ENCODE measurements at places on chromosomes 2 and 18.
A peak's percentile ranks its signal among the peaks of the same experiment; 100 is the strongest.

- no peak for DNase-seq
Measured at GRCh38 chr2:149586898-149587219, 716 bp downstream of the MMADHC start.

DNA sequence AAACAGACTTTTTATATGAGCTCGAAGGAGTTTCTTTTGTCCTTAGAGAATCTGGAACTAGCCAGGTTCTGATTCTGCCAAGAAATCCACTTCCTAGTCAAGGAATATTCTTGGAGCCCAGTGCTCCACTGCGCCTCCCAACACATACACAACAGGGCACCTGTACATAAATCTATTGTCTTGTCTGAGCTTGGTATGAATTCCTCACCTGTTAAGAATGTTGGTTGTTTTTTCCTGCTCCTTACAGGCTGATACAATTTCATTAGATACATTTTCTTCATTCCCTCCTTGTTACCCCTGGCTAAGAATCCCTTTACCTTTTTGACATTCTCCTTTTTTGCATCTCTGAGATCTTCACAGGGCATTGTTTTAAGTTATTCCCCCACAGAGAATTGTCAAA is 56.0 kb upstream of the FZD7 start:
- no peak for DNase-seq

GRCh38 chr2:60567919-60568768 is 14.7 kb upstream of the BCL11A start:
- no peak for DNase-seq

DNA sequence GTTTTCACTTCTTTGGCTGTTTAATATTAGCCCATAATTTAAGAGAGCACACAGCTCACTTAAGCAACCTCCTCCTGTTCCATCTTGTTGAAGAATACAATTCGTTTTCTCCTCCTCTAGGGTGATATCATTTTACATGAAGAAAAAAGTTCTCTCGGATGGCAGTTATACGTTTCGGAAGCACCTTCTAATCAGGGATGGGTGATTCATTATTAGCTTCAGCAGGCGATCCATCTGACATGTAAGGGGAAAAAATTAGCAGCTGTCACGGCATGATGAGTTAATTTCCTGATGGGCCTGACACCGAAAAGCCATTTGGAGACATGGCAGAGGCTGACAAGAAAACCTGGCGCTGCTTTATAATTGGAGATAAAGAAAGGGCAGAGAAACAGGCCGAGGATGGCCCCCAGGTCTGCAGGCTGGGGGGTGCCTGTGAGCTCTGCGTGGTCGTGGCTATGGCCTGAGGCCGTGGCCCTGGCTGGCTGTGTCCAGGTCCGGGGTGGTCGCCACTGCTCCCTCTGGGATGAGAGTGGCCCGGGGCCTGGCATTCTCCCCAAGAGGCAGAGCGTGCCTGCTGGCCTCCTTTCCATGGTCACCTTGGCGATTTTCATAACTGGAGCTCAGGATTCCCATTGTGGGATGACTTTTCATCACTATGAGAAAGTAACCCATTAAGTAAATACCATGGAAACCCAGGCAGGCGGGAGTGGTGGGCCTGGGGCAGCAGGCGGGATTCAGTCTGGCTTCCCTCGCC is 140.1 kb downstream of the PTGR3 start:
- no peak for DNase-seq

- peak; percentile 55 for DNase-seq
Measured at GRCh38 chr2:75476761-75477160, 84.0 kb downstream of the EVA1A start.

- DNase-seq, result no peak
Measured at GRCh38 chr2:38742797-38743559, 8.2 kb downstream of the SRSF7 start.

Data from GM23248 (cell line).